Immature natural killer cell (primary cell): ENCODE measurements at places on chromosomes 11 and 22. TPM values are rescaled to one million over a fixed set of nuclear protein-coding genes. Genes with fewer than 3 reads are reported as not detected.
A peak's percentile ranks its signal among the peaks of the same experiment; 100 is the strongest.

DNA sequence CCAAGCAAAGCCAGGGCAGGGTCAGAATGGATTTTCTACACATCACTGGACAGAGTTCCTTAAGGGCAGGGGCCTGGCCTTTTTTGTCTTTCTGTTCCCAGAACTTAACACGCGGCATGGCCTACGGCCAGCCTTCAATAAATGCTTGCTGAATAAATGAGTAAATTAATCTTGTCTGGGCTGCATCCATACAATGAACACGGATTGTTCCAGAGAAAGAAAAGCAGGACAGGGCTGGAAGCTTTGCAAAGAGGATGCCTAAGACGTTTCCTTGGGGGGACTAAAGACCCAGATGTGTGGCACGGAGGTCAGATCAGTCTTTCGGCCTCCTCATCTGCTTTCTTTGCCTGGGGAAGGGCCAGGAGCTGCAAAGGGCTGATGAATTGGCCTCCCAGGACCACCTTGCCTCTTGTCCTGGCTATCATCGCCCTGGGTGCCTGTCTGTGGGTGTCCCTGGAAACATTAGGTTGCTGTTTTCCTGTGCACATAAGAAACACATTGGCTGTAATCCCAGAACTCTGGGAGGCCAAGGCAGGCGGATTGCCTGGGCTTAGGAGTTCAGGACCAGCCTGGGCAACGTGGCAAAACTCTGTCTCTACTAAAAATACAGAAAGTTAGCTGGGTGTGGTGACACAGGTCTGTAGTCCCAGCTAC lies 20.8 kb upstream of the RFPL3 start:
- no peaks in the 10 kb centered on the region for H3K36me3 ChIP-seq
- DNase-seq, result no peak
- H3K27ac ChIP-seq, result no peak overlapping the region
- H3K4me3 ChIP-seq, result no peak overlapping the region

- no peaks in the 10 kb centered on the region for H3K36me3 ChIP-seq
- no peak for DNase-seq
- H3K4me3 ChIP-seq, result no peak overlapping the region
Observed at GRCh38 chr11:13223112-13223511, 54.5 kb upstream of the BMAL1 start.

DNA sequence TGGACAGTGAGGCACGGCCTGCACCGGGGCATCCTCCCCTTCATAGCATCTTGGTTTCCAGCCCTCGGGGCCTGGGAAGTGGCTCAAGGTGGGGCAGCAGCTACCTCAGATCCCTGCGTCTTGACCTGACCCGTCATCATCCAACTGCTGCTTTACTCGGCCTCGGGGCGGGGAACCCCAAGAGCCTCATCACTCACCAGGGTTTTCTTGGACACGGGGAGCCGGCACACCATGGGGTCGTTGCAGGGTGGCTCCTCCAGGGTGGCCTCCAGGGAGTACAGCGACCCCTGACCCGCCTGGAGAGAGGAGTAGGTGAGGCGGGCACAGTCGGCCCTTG lies 651 bp downstream of the CTSF start:
- H3K27me3 ChIP-seq, result no peaks in the 10 kb centered on the region
- no peaks in the 10 kb centered on the region for H3K36me3 ChIP-seq
- peaks cover 5% of the 10 kb centered on the region for H3K4me1 ChIP-seq
- peak overlapping the region; percentile 71 for H3K4me3 ChIP-seq

DNA sequence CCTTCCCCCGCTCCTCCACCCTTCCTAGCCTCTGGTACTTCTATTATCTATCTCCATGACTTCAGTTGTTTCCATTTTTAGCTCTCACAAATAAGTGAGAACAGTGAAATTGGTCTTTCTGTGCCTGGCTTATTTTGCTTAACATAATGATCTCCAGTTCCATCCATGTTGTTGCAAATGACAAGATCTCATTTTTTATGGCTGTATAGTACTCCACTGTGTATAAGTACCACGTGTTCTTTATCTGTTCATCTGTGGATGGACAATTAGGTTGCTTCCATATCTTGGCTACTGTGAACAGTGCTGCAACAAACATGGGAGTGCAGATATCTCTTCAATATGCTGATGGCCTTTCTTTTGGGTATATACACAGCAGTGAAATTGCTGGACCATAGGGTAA lies 6.9 kb upstream of the ABCC8 start:
- H3K27me3 ChIP-seq, result peaks cover 6% of the 10 kb centered on the region
- no peaks in the 10 kb centered on the region for H3K36me3 ChIP-seq
- no peak overlapping the region for H3K4me3 ChIP-seq
- no peak for DNase-seq

GRCh38 chr11:17720796-17721171 lies 1.4 kb downstream of the MYOD1 start:
- no peak for DNase-seq
- H3K27me3 ChIP-seq, result peaks cover 8% of the 10 kb centered on the region
- no peak overlapping the region for H3K27ac ChIP-seq
- H3K4me1 ChIP-seq, result no peaks in the 10 kb centered on the region

- H3K4me3 ChIP-seq, result no peak overlapping the region
- H3K36me3 ChIP-seq, result peaks cover 2% of the 10 kb centered on the region
- H3K4me1 ChIP-seq, result no peaks in the 10 kb centered on the region
- peaks cover 5% of the 10 kb centered on the region for H3K27me3 ChIP-seq
- DNase-seq, result no peak
- no peak overlapping the region for H3K27ac ChIP-seq
Observed at GRCh38 chr11:13118194-13118593, 109.1 kb downstream of the RASSF10 start.

GRCh38 chr11:10490398-10491241 lies 35.6 kb downstream of the AMPD3 start:
- H3K27me3 ChIP-seq, result peaks cover 2% of the 10 kb centered on the region
- peaks cover 28% of the 10 kb centered on the region for H3K4me1 ChIP-seq
- H3K27ac ChIP-seq, result no peak overlapping the region
- DNase-seq, result no peak
- no peak overlapping the region for H3K4me3 ChIP-seq

GRCh38 chr11:61962213-61963015 lies 5.0 kb downstream of the FTH1 start:
- no peak overlapping the region for H3K4me3 ChIP-seq
- H3K36me3 ChIP-seq, result peaks cover 21% of the 10 kb centered on the region
- peak; percentile 5 for DNase-seq
- H3K27ac ChIP-seq, result peak overlapping the region; percentile 78
- H3K4me1 ChIP-seq, result peaks cover 45% of the 10 kb centered on the region
- H3K27me3 ChIP-seq, result peaks cover 34% of the 10 kb centered on the region

DNA sequence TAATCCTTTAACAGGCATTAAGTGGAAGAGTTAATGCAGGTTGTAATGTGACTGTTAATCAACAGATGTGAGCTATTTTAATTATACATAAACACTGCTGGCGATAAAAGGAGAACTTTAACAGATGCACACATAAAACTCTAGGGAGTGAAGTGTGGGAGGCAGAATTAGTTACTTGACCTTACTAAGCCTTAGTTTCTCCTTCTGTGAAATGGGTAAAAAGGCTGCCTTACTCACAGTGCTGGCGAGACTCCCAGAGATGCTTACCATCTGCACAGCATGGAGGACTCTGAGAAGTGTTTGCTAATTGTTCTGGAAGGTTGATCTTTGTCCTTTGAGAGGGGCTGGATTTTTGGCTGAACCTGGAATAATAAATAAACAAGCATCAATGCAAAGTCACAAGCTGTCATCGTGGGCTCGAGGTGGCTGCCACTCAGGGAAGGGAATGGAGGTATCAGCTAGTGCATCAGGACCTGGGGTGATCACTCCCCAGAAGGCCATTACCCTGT lies 58.6 kb upstream of the MPEG1 start:
- peaks cover 2% of the 10 kb centered on the region for H3K27me3 ChIP-seq
- no peaks in the 10 kb centered on the region for H3K36me3 ChIP-seq
- no peak overlapping the region for H3K4me3 ChIP-seq
- H3K27ac ChIP-seq, result no peak overlapping the region
- DNase-seq, result no peak

Gene CBLIF
- not detected for polyA plus RNA-seq

Gene PRODH
- polyA plus RNA-seq, result not detected

Gene JAML
- 37.7 TPM for polyA plus RNA-seq
